ENCODE measurements at places on chromosomes 5 and 9.

DNA sequence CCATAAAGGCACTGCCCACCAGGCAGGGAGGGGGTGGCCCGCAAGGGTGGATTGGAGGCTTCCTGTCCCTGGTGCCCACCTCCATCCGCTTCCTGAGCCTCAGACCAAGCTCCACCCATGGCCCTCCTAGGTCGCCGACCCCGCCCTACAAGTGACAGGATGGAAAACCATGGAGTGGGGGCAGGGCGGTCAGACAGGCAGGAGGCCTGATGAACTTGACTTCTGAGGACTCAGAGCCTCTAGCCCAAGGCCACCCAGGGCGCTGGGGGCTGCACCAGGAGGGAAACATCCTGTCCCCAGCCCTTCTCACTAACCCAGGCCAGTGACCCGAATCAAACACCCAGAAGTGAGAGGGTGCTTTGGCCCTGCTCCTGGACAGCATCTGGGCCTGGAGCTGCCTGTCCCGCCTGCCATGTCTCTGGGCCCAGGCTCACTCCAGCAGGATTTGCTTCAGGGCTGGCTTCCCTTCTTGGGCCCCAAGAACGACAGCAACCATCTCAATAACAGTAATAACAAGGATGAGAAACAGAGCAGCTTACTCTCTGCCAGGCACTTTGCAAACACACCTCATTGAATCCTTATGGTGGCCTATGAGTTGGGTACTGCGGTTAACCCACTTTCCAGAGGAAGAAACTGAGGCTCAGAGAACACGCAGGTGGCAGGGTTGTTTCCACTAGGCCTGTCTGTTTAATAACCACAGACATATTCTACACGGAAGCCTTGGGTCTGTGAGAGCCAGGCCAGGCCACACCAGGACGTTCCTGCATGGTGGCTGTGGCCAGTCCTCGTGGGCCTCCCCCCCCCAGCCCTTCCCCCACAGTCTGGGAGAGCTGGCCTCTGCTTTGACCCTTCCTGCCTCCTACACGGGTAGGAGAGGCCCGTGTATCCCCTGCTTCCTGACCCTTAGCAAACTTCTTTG is 4.4 kb upstream of the ST6GALNAC6 start:
- peak overlapping the region; percentile 41 for H3K4me3 ChIP-seq
- peak overlapping the region; percentile 94 for H3K27ac ChIP-seq
- no peaks in the 10 kb centered on the region for H3K27me3 ChIP-seq
- H3K36me3 ChIP-seq = no peaks in the 10 kb centered on the region
- peaks cover 43% of the 10 kb centered on the region for H3K4me1 ChIP-seq

DNA sequence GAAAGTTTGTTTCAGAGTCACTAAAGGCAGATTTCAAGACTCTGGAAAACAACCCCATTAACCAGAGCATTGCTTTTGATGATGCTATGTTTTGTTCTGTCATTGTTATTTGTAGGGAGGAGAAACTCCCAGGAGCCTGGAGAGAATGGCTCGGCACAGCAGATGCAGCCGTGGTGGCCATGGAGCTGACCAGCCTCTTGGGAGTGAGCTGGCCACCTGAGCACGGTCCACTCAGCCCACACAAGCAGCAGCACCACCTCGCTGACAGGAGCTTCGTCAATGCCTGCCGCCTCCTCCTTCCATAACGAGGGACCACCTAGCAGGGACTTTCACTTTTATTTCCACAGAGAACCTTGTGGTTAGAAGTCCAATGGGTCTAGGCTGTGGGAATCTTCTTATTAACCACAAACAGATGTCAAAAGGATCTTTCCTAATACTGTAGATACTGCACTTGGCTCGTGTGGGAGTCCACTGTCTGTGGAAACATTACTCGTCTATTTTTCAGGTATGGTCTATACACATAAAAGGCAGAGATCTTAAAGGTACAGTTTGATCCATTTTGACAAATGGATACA is 21.0 kb upstream of the SMIM32 start:
- H3K27ac ChIP-seq = no peak overlapping the region
- no peaks in the 10 kb centered on the region for H3K4me1 ChIP-seq
- H3K36me3 ChIP-seq = no peaks in the 10 kb centered on the region
- H3K4me3 ChIP-seq = no peak overlapping the region

DNA sequence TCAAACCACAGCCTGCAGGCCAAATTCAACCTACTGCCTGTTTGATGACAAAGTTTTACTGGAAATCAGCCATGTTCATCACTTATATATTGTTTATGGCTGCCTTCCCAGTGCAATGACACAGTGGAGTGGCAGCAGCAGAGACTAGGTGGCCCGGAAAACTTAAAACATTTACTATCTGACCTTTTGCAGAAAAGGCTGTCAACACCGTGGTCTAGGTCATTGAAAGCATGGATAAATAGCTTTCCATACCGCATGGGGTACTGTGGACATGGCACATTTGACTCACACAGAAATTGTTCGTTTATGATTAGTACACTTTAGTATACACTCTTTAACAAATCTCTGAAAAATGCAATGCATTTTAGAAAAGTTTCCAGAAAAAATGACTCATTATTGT is 298.3 kb upstream of the EFNA5 start:
- no peak overlapping the region for H3K4me3 ChIP-seq
- no peaks in the 10 kb centered on the region for H3K36me3 ChIP-seq
- DNase-seq = no peak
- no peaks in the 10 kb centered on the region for H3K4me1 ChIP-seq
- no peak overlapping the region for H3K27ac ChIP-seq

GRCh38 chr9:121825031-121825691 is 173.7 kb downstream of the DAB2IP start:
- H3K4me1 ChIP-seq = no peaks in the 10 kb centered on the region
- no peaks in the 10 kb centered on the region for H3K36me3 ChIP-seq
- no peaks in the 10 kb centered on the region for H3K27me3 ChIP-seq
- H3K27ac ChIP-seq = no peak overlapping the region

GRCh38 chr9:82606492-82607382 is 456.2 kb downstream of the RASEF start:
- no peak overlapping the region for H3K27ac ChIP-seq
- DNase-seq = peak; percentile 66
- no peaks in the 10 kb centered on the region for H3K27me3 ChIP-seq
- no peaks in the 10 kb centered on the region for H3K4me1 ChIP-seq

DNA sequence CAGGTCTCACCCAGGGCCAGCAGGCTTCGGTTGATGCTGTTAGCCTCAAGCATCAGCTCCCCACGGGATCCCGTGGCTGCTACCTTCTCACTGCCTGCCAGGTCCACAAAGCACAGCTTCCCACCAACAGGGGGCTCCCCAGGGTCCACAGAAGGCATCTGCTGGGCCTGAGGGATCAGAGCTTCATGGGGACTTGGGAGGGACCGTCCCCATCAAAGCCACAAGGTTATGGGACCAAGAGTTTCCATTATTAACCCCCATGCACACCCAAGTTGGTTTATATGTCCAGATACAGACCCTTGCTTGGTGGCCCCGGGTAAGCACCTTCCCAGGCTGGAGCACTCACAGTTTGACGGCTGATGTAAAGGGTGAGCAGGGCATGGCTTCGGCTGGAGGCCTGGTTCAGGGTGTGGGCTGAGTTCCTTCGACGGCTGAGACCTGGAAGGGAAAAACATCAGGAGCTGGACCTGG is 3.0 kb downstream of the KIF12 start:
- no peaks in the 10 kb centered on the region for H3K4me1 ChIP-seq
- H3K4me3 ChIP-seq = no peak overlapping the region
- no peak for DNase-seq
- no peaks in the 10 kb centered on the region for H3K36me3 ChIP-seq

- H3K27me3 ChIP-seq = no peaks in the 10 kb centered on the region
- no peaks in the 10 kb centered on the region for H3K36me3 ChIP-seq
- no peak for DNase-seq
- no peaks in the 10 kb centered on the region for H3K4me1 ChIP-seq
These were observed 696.8 kb downstream of the SEMA5A start for GRCh38 chr5:8848997-8849594.

GRCh38 chr5:57650360-57651069 is 167.9 kb upstream of the ACTBL2 start:
- peak; percentile 32 for DNase-seq
- H3K27me3 ChIP-seq = no peaks in the 10 kb centered on the region
- H3K4me3 ChIP-seq = no peak overlapping the region
- H3K36me3 ChIP-seq = no peaks in the 10 kb centered on the region
- no peak overlapping the region for H3K27ac ChIP-seq

DNA sequence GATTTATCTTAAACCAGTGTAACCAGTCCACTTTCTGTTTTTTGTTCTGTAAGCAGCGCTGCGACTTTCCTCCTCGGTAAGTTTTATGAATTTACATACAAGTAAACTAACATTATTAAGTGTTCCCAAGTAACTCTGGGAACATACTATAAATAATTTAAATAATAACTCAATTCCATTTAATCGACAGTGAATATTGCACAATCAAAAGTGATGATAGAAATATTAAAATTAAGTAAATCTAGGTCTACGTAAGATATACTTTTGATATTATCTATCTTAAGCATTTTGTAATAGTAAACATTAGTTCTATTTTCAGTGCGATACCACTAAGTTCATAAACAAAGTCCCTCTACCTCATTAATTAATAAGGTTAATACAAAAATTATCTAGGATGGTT is 7.8 kb downstream of the NFIB start:
- H3K27me3 ChIP-seq = no peaks in the 10 kb centered on the region
- no peak overlapping the region for H3K27ac ChIP-seq
- DNase-seq = no peak
- no peaks in the 10 kb centered on the region for H3K4me1 ChIP-seq

GRCh38 chr9:5825223-5825622 is 7.7 kb downstream of the ERMP1 start:
- no peak overlapping the region for H3K4me3 ChIP-seq
- H3K36me3 ChIP-seq = peaks cover 5% of the 10 kb centered on the region
- no peak for DNase-seq

- DNase-seq = no peak
- no peak overlapping the region for H3K4me3 ChIP-seq
- H3K27ac ChIP-seq = peak overlapping the region; percentile 64
- no peaks in the 10 kb centered on the region for H3K36me3 ChIP-seq
- peaks cover 32% of the 10 kb centered on the region for H3K4me1 ChIP-seq
These were observed 6.8 kb downstream of the CXXC5 start for GRCh38 chr5:139654871-139655491.

DNA sequence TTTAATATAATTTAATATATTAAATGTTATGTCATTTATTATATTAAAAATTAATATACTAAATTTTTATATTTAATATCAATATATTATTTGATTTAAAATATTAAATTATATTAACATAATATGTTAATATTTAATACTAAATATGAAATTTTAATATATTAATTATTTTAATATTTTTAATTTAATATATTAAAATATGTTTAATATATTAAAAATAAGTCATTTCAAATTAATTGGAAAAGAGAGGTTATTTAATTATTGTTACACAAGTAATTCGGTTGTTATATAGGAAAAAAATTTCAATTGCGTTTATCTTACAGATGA is 114.2 kb downstream of the LIFR start:
- no peak overlapping the region for H3K4me3 ChIP-seq
- no peaks in the 10 kb centered on the region for H3K4me1 ChIP-seq
- H3K27me3 ChIP-seq = no peaks in the 10 kb centered on the region
- no peaks in the 10 kb centered on the region for H3K36me3 ChIP-seq
- DNase-seq = no peak
- no peak overlapping the region for H3K27ac ChIP-seq

GRCh38 chr9:78221425-78221824 is 14.4 kb upstream of the CEP78 start:
- no peak for DNase-seq
- H3K27me3 ChIP-seq = no peaks in the 10 kb centered on the region
- no peaks in the 10 kb centered on the region for H3K36me3 ChIP-seq
- H3K4me3 ChIP-seq = no peak overlapping the region
- no peaks in the 10 kb centered on the region for H3K4me1 ChIP-seq

- H3K27ac ChIP-seq = no peak overlapping the region
- H3K4me3 ChIP-seq = no peak overlapping the region
- H3K27me3 ChIP-seq = no peaks in the 10 kb centered on the region
- no peaks in the 10 kb centered on the region for H3K36me3 ChIP-seq
- no peak for DNase-seq
- H3K4me1 ChIP-seq = no peaks in the 10 kb centered on the region
These were observed 7.3 kb upstream of the TCF7 start for GRCh38 chr5:134106991-134107701.

DNA sequence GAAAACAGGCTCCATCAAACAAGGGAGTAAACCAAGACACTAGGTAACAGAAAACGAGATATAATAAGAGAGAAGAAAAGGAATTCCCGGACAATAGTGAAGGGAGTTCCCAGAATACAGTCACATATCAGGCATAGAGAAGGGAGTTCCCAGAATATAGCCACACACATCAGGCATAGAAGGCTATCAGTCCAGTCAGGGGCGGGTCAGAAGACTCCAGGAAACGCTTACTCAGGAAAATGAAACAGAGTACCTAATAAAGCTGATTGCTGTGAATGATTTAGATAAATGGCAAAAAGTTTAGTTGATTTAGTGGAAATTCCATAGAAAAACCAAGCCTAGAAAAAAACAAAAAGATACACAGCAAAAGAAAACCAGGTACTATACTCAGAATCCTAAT is 4.9 kb downstream of the TOMM5 start:
- no peak overlapping the region for H3K27ac ChIP-seq
- H3K4me1 ChIP-seq = peaks cover 15% of the 10 kb centered on the region
- no peak overlapping the region for H3K4me3 ChIP-seq
- no peaks in the 10 kb centered on the region for H3K27me3 ChIP-seq
- no peak for DNase-seq

DNA sequence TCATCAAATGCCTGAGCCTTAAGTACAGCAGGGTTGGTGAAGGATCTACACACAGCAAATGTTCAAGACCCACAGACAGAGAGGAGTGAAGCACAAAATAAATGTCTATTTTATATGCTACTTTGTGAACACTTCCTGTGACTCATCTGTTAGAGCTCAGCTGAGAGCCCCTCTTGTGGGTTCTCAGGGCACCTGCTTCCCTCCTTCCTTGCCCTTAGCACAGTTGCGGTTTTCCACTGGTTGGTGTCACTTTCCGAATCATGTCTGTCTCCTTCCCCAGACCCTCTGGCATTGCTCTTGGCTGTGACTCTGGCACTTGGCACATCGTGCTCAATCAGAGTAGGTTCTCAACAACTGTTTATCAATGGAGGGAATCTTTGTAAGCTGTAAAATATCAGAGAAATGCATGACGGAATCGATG is 128.5 kb upstream of the STC2 start:
- H3K4me1 ChIP-seq = no peaks in the 10 kb centered on the region
- DNase-seq = no peak
- no peaks in the 10 kb centered on the region for H3K36me3 ChIP-seq
- H3K27ac ChIP-seq = no peak overlapping the region
- no peaks in the 10 kb centered on the region for H3K27me3 ChIP-seq

GRCh38 chr5:78578015-78578414 is 70.6 kb downstream of the LHFPL2 start:
- H3K27me3 ChIP-seq = no peaks in the 10 kb centered on the region
- no peaks in the 10 kb centered on the region for H3K36me3 ChIP-seq

- no peaks in the 10 kb centered on the region for H3K27me3 ChIP-seq
- H3K4me3 ChIP-seq = no peak overlapping the region
- no peak overlapping the region for H3K27ac ChIP-seq
- DNase-seq = no peak
These were observed 466.2 kb downstream of the ENC1 start for GRCh38 chr5:74174366-74174765.
